ENCODE measurements at places on chromosomes 3 and 15. TPM values are rescaled to one million over a fixed set of nuclear protein-coding genes. Genes with fewer than 3 reads are reported as not detected.
A peak's percentile ranks its signal among the peaks of the same experiment; 100 is the strongest.

SLCO3A1 gene
- 6.3 TPM for total RNA-seq

ACAP2 gene
- 35.7 TPM for total RNA-seq

GHSR gene
- not detected for total RNA-seq

ZNF619 gene
- total RNA-seq = 5.4 TPM

LRRC49 gene
- 20.2 TPM for total RNA-seq

RETNLB gene
- not detected for total RNA-seq

TMCO5A gene
- not detected for total RNA-seq

SERPINI2 gene
- total RNA-seq = 0.86 TPM

ITGA11 gene
- 0.51 TPM for total RNA-seq

GXYLT2 gene
- total RNA-seq = 0.82 TPM

COL6A5 gene
- total RNA-seq = not detected

SCN11A gene
- 0.63 TPM for total RNA-seq

ADGRG7 gene
- not detected for total RNA-seq

PLA2G4D gene
- not detected for total RNA-seq

CTDSPL gene
- 36.8 TPM for total RNA-seq

- DNase-seq = no peak
These were observed 152.3 kb downstream of the SMAD6 start for GRCh38 chr15:66854012-66854965.

GRCh38 chr3:31522152-31522551 lies 10.6 kb upstream of the STT3B start:
- DNase-seq = no peak

DNA sequence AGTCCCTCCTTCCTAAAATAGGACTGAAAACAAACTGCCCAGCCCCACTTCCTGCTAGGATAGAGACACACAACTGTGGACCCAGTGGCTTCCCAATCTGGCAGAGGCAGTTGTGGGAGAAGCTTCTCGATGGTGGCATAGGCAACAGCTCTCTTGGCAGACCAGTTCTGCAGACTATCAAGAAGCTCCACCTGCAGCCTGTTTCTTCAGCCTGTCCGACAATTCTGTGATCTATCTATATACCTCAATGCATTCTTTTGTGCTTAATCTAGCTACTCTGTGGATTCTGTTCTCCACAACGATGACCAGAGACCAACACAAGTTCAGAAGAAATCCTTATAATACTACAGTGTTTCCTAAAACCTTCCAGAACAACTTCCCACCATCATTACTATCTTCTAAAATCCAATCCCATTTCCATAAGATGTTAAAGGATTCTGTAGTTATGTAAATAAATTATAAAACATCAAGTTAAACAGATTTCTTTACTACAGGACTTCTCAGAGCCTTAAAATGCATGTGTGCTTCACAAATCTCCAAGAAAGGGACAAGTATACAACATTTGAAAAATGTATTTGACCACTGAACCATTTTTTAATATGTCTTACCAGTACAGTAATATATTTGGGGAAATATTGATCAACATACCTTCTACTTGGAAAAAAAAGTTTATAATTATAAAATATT lies 57.7 kb downstream of the IGF2BP2 start:
- no peak for DNase-seq

DNA sequence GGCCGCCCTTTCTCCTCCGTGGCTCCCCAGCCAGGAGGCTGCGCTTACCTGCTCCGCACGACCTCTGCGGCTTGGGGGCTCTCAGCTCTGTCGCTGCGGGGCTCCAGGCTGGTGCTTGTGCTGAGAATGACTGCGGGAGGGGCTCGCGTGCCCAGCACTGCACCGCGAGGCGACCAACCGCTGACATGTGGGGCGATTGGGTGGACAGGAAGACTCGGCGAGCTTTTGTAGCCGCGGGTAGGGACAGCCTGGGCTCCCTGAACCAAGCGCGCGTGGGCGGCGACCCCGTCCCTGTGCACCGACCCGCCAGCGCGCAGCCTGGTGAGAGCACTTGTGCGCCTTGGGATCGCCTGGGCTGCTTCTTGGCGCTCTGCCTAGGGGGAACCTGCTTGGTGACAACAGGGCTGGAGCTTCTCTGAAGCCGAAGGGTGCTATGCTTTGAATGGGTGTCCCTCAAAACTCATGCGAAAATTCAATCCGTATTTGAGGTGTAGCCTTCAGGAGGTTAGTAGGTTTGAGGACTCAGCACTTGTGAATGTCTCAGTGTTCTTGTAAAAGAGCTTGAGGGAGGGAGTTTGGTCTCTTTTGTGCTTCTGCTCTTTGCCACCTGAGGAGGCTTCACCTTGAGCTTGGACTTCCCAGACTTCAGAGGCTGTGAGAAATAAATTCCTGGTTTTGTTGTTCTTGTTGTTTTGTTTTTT lies 50.4 kb downstream of the IL12A start:
- DNase-seq = peak; percentile 30

DNA sequence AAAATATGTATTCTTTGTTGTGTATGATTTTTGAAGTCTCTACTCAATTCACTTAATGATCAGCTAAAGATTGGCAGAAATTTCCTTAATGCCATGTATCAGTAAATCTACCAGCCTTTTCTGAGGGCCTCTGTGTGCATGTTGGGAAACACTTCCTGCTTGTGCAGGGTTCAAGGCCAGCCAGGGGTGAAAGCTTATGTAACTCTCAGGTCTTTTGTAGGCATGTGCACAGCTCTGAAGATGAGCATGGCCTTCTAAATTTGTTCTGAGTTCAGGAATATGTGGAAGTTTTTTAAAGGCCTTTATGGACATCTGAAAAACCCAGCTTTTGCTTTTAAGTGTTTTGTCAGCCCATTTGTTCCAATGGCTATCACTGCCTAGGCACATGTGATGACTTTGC lies 82.7 kb downstream of the ROBO1 start:
- DNase-seq = no peak

DNA sequence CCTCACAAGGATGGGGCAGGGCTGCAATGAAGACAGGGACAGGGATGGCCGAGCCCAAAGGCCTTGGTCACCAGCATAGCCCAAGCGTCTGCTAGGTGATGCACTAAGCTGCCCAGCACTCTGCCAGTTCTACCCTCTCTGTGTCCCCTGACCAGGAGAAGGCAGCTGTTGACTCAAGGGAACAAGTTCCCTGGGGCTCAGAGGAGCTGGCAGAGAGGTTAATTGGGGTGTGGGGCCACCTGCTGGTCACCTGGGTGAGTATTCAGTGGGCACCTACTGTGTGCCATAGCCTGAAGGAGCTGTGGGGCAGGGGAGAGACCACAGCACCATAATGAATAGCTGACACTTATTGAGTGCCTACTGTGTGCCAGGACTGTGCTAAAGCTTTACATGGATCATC lies 22.0 kb upstream of the DOCK3 start:
- DNase-seq = no peak

DNA sequence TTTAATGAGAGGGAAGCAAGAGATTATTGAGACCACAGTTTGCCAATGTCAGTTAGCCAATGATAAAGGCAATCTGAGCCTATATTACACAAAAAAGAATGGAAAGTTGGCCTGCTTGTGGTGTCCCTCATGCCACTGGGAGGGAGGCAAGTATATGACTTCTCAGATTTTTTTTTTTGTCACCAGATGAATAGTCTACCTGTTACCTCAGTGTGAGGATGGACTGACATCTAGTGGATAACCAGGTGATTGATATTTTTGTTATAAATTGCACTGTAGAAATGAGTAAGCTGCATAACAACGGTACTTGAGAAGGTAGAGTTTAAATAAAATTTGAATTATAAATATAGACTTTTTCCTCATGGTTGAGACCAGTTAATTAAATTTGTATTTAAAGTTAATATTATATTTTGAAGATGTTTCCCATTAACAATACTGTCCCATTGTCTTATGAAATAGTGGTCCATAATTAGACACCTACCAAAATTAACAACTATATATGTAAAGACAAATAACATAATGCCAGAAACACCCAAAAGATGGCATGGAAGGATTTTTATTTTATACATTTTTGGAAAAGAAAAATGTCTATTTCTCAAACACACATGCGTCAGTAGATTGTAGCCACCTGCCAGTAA lies 237.8 kb upstream of the GADL1 start:
- DNase-seq = no peak

- no peak for DNase-seq
These were observed 26.1 kb downstream of the MGLL start for GRCh38 chr3:127796045-127796830.

GRCh38 chr15:75231836-75232235 lies 26.3 kb upstream of the GOLGA6C start:
- no peak for DNase-seq

DNA sequence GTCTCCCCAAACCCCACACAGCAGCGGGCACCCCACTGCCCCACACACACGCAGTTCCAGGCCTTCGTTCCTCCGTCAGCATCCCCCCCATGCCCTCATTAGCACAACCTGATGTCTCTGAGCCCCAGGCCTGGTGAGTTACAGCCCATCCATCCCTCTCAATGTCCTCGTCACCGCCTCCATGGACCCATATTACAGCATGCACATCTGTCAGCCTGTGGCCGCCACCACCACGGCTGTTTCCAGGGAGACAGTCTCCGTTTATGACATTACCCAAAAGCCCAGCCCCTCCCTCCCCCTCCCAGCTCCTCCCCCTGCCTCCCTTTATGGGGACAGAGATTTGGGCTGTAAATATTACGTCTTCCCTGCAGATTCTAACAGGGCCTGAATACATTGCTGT lies 143.1 kb upstream of the LINGO1 start:
- no peak for DNase-seq

GRCh38 chr3:109353057-109353456 lies 15.7 kb upstream of the DPPA4 start:
- DNase-seq = no peak

GRCh38 chr3:29436612-29437323 lies 155.9 kb downstream of the RBMS3 start:
- no peak for DNase-seq

DNA sequence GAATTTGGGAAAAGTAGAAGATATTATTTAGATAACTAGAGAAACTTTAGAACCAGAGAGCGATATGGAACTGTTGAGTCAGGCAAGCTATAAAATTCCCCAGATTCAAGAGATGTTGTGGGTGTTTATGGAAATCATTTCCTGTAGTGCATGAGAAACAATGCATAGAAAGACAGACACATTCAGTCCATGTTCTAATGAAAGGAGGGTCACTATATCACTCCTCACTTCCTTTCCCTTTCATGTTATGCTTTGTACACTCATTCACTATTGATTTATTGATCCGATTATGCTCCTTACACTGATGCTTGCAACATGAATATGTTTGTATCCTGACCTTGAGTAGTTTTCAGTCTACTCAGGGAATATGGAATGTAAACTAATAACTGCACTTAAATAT lies 1459.9 kb upstream of the ALCAM start:
- DNase-seq = no peak

DNA sequence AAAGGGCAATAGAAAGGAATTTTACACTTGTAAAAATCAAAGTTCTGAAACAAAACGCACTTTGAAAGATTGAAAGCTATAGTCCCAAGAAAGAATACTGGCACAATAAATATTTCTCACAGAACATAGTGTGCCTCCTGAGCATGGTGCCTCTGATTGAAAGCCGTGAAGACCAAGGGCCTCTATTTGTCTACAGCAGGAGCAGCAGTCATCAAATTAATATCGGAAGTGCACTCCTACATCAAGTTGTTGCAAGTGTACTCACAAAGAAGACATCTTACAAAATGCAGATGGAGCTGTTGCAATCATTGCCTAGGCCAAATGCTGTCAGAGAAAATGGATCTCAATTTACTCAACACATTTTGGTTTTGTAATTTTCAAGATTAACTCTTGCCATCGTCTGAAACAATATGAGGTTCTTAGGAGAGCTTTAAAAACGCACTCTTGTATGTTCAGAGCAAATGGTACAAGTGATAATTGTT lies 9.2 kb upstream of the WDR49 start:
- DNase-seq = no peak

GRCh38 chr3:61758839-61759238 lies 197.5 kb downstream of the PTPRG start:
- no peak for DNase-seq

DNA sequence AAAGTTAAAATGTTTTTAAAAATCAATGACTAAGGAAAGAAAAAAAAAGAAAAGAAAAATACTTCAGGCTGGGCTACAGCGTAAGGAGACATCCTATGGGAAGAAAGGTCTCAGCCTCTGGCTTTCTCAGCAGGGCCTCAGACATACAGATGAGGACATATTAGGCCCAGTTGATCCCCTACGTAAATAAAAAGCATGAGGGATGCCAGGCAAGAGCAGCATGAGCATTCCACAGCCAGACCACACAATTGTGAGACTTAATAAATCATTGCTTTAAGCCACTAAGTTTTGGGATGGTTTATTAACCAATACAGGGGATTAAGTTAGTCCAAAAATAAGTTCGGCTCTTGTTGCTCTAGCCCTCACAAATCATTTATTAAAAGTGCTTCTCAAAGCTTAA lies 394.1 kb upstream of the NECTIN3 start:
- no peak for DNase-seq

DNA sequence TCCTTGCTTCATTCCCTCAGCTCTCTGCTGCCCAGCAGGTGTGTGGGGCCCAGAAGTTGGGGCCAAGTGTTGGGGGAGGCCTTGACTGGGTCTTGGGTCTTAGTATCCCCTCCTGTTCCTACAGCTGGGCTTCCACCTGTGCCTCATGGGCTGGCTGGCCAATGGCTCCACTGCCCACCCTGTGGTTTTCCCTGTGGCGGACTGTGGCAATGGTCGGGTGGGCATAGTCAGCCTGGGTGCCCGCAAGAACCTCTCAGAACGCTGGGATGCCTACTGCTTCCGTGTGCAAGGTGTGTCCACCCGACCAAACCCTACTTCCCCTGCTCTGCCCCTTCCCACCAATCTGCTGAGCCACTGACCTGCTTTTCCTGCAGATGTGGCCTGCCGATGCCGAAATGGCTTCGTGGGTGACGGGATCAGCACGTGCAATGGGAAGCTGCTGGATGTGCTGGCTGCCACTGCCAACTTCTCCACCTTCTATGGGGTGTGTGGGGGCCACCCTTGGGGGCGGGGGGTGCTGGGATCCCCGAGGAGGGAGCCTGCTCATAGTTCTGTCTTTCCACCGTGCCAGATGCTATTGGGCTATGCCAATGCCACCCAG lies 10.9 kb downstream of the NT5DC2 start:
- no peak for DNase-seq

- DNase-seq = no peak
These were observed 389.4 kb upstream of the RBMS3 start for GRCh38 chr3:28891485-28891884.

GRCh38 chr15:51377038-51377786 lies 35.8 kb downstream of the GLDN start:
- no peak for DNase-seq

GRCh38 chr15:67133026-67133425 lies 67.6 kb downstream of the SMAD3 start:
- no peak for DNase-seq

- DNase-seq = no peak
These were observed 71.1 kb downstream of the MGLL start for GRCh38 chr3:127751163-127751621.

GRCh38 chr15:101637516-101637915 lies 14.7 kb downstream of the TM2D3 start:
- no peak for DNase-seq

GRCh38 chr3:30977592-30977991 lies 83.1 kb upstream of the GADL1 start:
- DNase-seq = no peak

Measured in neural crest cell (in vitro differentiated cells).